ENCODE measurements at places on chromosomes 12 and 14.

GRCh38 chr14:21268617-21269251 lies 508 bp downstream of the HNRNPC start:
- DNase-seq = no peak

DNA sequence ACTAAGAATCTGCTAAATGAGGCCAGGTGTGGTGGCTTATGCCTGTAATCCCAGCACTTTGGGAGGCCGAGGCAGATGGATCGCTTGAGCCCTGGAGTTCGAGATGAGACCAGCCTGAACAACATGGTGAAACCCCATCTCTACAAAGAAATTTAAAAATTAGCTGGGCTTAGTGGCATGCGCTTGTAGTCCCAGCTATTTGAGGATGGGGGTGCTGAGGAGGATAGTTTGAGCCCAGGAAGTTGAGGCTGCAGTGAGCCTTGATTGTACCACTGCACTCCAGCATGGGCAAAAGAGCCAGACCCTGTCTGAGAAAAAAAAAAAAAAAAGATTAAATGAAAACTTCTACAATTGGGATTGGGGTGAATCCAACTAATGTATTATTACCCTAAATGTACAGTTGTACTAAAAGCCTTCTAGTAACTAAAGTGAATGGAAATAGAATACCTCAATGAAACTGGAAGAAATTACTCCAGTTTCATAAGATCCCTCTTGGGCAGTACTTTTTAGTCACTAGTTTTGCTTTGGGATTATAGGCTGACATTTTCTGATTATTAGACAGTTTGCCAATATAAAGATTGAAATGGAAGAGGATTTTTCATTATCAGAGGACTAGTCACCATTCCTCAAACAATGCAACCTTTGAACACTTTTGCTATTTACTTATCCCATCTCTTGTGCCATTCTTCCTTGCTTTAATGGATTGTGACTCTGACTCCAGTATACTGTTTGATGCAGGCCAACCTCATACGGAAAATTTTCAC lies 14.3 kb downstream of the COCH start:
- DNase-seq = no peak

- no peak for DNase-seq
Observed at GRCh38 chr12:126936181-126936851, 1330.7 kb upstream of the TMEM132C start.

DNA sequence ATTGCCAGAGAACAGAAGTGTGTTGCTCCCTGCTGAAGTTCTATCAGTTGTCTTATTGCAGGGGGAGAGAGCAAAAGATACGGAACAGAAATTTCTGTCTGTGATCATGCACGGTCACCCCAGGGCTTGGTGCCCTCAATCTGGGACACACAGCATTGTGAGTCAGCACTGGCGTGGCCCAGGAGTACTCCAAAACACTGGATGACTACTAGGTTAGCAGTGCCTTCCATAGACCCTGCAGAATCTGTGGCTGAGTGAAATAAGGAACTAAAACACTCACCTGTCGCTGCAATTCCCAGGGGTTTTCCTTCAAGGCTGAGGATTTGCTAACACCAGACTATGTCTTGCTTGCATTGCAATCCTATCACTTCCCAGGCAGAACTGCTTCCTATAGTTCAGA lies 165.5 kb downstream of the ANO6 start:
- no peak for DNase-seq

DNA sequence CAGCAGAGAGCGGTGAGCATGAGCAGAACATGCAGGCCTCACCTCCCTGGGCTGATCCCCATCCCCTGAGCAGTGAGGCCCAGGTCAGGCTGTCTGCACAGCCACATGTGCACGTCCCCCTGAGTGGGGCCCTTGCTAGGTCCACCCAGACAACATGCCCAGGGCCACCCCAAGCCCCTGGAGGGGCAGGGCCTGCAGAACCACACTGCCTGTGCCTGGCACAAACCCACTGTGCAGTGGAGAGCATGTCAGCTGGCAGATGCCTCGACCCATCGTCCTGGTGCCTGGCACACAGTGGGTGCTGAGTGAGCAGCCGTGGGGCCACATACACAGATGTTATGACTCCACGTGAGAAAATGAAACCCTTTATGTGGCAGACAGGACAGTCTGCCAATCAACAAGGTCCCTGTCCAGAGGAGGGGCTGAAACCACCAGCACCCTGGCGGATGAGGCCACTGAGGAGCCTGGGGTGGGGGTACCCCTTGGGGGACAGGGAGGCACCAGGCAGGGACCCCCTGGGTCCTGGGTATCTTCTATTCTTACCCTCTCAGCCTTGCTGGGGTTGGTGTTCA lies 8.3 kb downstream of the ANHX start:
- DNase-seq = no peak

DNA sequence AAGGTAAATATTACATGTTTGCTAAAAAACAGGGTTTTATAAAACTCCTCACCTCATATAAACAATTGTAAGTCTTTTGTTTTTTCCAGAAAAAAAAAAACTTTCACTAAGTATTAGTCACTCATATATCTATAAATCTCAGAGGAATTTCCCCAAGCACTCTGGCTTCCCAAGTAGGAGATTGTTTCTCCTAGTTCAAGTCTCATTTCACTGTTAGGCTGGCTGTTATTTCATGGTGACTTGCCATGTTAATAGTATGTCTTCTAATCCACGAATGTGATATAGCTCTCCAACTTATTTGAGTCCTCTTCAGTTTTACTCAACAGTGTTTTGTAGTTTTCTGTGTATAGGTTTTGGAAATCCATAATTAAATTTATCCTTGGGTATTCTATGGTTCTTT lies 61.6 kb downstream of the CAPZA3 start:
- no peak for DNase-seq
